ENCODE measurements at places on chromosomes 13 and 19.

- no peak for DNase-seq
Observed at GRCh38 chr13:24713022-24713421, 32.8 kb downstream of the ATP12A start.

GRCh38 chr19:56341948-56342347 is 27.3 kb upstream of the ZSCAN5A start:
- no peak for DNase-seq

GRCh38 chr19:4385291-4386040 is 14.9 kb downstream of the SH3GL1 start:
- DNase-seq, result no peak

GRCh38 chr13:96993634-96994016 is 651 bp downstream of the OXGR1 start:
- DNase-seq, result no peak

- DNase-seq, result no peak
Observed at GRCh38 chr13:112747256-112747655, 57.4 kb downstream of the ATP11A start.

DNA sequence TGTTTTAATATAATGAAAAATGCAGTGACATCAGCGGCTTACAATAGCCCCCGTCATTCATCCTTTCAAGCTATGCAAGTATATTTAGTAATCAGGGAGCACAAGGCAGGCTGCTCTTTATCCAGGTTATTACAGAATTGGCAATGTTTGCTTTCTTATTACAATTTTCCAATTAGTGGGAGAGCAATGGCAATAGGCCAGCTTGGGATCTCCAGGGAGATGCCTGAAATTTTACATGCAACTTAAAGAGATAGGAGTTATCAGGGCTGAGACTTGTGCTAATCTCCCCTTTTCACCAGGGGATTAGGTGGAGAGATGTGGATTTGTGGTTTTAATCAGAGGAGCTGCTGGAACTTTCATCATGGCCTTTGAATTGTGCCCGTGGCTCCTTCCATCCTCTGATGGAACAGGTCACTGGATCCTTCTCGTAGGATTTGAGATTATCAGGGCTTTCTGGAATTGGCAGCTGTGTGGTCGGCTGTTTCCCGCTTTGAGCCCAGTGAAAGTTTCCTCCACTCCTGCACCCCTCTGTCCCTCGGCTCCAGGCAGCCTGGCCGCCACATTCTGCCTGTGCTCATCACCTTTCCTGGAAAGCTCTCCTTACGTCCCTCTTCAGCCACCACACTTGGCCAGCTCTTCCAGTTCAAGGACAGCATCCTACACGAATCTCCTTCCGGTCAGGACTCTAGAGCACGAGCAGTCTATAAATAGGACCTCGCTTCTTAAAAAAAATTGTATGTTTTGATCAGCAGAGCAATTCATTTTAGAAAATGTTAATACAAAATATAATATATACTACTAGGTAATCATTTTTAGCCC is 47.0 kb downstream of the CBY2 start:
- no peak for DNase-seq

DNA sequence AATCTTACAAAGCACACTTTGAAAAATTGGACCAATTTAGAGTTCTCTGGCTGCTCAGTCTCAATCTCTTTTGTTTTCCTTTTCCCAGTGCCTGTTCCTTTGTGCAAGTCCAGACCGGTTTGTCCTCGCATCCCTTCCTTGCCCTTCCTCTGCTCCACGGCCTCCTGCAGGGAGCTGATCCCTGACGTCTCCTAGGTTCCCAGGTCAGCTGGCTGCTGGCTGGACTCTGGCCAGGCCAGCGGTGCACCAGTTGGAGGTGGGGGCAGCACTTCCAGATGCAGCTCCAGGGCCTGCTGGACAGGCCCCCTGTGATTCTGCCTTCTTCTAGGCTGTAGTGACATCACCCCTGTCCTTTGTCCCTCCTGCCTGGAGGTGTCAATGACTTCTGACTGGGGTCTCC is 44.0 kb upstream of the KPNA3 start:
- no peak for DNase-seq

GRCh38 chr13:101838323-101838722 is 385.8 kb downstream of the ITGBL1 start:
- DNase-seq, result no peak

DNA sequence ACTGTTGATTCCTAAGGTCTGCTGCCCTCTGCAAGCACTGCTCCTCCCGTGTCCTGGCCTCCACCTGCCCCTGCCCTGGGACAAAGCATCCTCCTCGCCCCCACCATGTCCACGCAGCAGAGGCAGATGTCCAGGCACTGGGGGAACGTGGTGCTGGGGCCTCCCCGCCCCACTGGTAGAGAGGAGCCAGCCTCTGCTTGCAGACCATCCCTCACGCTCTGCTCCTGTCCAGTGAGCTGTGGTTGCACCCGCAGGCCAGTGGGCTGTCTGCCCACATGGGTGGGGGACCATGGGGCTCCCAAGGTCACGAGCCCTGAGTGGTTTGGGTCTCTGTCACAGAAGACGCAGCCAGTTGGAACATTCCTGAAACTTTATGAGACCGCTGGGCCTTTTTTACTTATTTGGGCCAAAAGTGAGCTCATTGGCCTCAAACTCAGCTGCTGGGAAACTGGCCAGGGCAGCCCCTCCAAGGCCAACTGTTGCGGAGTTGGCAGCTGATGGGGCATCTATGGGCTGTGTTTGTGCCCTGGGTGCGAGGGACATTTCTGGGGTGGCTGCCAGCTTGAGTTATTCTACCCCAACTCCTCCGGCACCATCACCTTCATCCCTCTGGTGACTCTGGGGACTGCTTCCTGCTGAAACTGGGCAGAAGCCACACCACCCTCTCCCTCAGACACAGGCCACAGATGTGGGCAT is 64.8 kb upstream of the F7 start:
- no peak for DNase-seq

DNA sequence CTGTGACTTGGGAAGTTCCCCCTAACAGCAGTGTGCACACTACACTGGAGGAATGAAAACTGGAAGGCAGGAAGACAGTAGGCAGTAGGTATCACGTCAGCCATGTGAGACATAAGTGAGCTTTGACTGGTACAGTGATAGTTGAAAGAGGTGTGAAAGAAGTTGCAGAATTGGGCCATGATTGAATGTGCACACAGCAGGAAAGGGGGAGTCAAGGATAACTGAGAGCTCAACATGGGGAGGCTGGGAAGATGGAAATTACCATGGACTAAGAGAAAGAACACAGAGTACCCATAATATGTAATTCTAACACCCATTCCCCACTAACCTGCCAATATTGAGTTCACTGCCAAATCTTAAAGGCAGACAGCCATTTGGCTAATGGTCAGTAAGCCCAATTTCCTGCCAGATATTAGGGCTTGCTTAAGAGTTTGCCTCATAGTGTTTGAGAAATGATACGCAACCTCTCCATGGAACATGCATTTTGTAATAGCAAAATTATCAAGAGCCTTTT is 321.7 kb downstream of the DCT start:
- DNase-seq, result no peak

DNA sequence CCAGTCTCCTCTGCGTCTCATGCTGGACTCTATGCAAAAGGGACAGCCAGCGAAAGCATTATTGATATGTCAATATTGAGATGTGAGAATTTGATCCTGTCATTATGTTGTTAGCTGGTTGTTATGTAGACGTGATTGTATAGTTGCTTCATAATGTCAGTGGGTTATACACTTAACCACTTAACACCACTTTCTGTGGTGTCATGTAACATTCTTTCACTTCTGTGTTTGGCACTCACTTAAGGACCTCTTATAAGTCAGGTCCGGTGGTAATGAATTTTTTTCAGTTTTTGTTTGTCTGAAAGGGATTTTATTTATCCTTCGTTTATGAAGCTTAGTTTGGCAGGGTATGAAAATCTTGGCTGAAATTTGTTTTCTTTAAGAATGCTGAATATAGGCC is 7.1 kb upstream of the SIGLEC7 start:
- DNase-seq, result no peak

GRCh38 chr13:101556676-101557123 is 104.2 kb downstream of the ITGBL1 start:
- no peak for DNase-seq

DNA sequence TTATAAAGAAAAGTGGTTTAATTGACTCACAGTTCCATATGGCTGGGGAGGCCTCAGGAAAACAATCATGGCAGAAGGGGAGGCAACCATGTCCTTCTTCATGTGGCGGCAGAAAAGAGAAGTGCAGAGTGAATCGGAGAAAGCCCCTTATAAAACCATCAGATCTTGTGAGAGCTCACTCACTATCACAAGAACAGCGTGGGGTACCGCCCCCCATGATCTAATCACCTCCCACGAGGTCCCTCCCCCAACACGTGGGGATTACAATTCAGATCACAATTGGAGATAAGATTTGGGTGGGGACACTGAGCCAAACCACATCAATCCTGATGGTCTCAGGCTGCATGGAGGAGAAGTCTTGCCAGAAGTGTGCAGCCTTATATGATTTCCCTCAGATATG is 26.0 kb downstream of the TM9SF2 start:
- no peak for DNase-seq

DNA sequence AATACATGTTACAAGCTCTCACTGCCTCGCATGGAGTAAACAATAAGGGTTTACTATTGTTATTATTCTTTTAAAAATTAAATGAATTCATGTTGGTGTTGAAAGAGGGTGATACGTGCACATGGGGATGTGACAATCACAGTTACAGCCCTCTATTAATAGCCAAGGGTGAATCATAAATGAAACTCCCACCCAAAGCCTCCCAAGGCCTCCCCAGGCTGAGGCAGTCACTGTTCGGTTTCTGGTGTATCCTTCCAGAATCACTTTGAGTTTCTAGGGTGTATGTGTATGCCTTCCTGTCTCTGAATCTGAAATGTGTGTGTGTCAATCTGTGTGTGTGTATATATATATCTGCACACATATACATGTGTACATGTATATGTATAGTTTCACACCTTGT is 73.4 kb downstream of the AKAP11 start:
- DNase-seq, result peak; percentile 44

DNA sequence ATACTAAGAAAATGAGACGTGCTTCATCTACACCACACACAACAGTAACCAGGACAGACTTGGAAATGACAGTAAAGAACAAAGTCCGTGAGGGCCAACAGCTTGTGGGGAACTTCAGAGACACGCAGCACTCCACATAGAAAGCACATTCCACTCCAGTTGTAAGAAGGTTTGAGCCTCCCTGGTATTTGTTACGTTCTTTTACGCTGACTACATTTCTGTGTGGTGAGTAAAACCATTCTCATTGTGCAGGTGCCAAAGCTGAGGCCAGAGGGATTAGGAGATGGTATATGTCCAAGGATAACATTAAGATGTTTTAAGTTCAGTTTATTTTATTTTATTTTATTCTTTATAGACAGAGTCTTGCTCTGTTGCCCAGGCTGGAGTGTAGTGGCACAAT is 1189.9 kb downstream of the UQCRFS1 start:
- no peak for DNase-seq

DNA sequence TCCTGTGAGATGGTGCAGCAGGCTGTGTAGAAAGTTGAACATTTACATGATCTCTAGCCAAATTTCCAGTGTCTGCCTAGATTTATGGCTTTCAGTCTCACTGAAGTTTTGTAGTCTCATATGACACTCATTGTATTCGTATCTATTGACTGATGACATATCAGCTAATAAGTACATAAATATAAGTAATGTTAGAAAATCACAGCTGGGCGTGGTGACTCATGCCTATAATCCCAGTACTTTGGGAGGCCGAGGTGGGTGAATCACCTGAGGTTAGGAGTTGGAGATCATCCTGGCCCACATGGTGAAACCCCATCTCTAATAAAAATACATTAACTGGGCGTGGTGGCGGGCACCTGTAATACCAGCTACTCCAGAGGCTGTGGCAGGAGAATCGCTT is 54.7 kb upstream of the HTR2A start:
- DNase-seq, result no peak

All from GM12865 (cell line).